ENCODE measurements at places on chromosomes 12 and 14.
A peak's percentile ranks its signal among the peaks of the same experiment; 100 is the strongest.

DNA sequence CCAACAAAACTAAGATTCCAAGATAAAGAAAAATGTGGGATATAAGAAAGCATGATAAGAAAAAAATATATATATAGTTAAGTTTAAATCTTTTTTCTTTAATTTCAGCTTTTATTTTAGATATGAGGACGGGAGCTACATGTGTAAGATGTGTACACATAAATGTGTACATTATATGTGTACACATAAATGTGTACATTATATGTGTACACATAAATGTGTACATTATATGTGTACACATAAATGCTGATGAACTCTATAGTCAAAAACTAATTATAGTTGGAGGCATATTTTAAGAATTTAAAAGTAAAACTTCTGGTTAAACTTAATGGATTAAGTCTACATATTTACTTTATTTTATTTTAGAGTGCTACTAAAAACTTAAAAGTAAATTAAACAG lies 123.6 kb downstream of the BTG1 start:
- no peak for DNase-seq

GRCh38 chr12:94098466-94098865 lies 49.9 kb upstream of the PLXNC1 start:
- no peak for DNase-seq

DNA sequence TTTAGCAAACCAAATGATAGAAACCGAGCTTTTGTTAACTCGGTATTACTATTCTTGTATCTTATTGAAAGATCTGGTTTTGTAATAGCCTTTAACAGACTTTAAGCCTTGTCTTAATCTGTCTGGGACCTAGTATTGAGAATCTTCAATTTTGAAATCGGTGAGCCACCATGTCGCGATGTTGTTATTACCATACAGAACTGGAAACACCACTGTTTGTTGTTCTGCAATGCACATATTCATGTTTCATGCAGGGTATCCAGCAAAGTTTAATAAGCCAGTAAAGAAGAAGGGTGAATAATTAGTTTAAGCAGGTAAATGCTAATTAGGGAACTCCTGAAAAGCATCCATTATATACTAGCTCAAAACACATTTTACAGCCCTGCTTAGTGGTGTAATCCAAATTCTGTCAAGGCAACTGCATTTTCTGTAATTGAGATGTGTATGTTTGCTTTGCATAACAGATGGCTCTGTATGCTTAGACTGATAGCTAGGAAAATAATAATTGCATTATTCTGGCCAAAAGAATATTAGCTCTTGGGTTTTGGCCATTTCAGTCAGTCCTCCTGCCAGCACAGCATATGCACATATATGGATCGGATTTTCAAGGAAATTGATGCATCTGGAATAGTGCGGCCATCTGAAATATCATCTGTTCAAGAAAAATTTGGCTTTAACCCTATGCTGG lies 389.2 kb downstream of the EGLN3 start:
- DNase-seq, result no peak

- no peak for DNase-seq
Measured at GRCh38 chr12:94150240-94151121, 2.1 kb downstream of the PLXNC1 start.

GRCh38 chr12:130124605-130125244 lies 37.5 kb upstream of the FZD10 start:
- no peak for DNase-seq

GRCh38 chr12:41802803-41803202 lies 341.9 kb downstream of the GXYLT1 start:
- no peak for DNase-seq

GRCh38 chr12:115394496-115395220 lies 710.7 kb upstream of the TBX3 start:
- DNase-seq, result no peak

GRCh38 chr12:118734266-118734665 lies 247.1 kb upstream of the SRRM4 start:
- no peak for DNase-seq

- no peak for DNase-seq
Measured at GRCh38 chr12:62468935-62469334, 2.3 kb downstream of the MON2 start.

GRCh38 chr14:95527387-95528002 lies 7.4 kb upstream of the GLRX5 start:
- peak; percentile 66 for DNase-seq

DNA sequence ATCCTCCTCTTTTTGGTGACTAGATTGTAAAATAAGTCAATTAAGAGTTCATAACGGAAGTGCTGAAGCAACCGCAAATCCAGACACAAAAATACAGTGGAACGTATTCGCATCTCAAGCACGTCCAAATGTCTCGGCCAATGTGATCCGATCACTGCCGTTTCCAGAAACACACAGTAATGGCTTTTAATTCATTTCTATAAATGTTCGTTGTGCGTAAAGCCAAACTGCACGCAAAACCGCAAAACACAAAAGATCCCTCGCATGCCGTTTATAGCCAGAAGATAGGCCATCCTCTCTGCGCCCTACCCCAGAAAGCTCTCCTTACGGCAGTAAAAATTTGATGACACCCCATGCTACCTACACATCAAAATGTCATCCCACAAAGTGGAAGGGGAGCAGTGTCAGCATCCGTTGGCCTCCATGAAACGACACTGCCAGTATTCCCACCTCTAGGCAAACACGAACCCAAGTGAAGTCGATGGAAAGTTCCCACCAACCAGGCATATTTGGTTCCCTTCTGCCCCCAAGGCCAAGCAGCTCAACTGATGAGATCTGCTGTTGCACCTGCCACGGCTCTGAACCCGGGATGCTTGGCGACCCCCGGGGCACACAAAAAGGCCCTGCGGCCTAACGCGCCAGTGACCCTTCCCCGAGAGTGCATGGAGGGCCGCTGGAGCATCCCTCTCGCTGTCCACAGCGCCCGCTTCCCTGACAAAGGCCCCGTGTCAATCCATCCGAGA lies 1.4 kb downstream of the HECTD4 start:
- no peak for DNase-seq

GRCh38 chr12:123731596-123731995 lies 19.4 kb downstream of the ATP6V0A2 start:
- DNase-seq, result no peak

DNA sequence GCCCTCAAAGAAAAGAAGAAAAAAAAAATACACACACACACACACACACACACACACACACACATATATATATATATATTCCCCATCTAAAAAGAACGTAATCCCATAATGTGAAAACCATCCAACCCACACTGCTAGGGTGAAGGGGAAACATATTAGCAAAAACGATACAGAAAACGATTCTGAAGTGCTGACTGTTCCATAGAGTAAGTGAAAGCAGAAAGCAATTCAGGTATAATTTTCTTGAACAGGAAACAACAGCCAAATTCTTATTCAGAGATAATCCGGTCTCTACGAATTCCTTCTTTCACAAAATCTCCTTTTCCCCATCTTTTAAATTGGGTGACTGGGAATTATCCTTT lies 393.5 kb downstream of the NOVA1 start:
- no peak for DNase-seq

DNA sequence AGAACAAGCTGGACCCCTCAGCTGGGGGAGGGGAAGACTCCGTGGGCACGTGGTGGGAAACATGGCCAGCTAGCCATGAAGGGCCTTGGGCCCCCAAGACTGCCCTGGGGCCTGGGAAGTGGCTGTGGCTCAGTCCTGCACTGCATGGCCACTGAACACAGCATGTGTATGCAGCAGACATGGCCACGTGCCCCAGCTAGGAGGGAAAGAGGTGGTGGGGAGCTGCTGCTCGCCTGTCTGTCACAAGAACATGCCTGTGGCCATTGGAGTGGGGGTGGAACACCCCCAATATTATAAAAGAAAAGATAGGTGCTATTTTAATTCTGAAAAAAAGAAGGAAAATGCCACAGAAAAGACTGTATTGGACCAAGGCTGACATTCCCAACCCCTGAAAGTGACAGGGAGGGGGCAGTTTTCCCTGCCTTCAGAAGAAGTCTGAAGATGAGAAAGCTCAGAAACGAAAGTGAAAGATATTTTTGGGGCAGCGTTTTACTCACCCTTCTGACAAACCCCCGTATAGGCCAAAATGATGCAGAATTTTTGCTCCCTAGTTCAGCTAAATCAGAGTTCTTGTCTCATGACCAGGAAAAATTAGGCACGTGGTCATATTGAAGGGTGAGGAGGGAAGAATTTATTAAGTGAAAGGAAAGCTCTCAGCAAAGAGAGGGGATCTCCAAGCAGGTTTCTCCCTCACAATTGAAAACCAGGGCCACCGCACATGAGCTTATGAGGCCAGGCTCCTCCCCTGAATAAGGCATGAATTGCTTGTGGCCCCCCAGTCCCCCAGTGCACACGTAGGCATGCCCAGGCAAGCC lies 35.2 kb upstream of the PCNX1 start:
- no peak for DNase-seq

- no peak for DNase-seq
Measured at GRCh38 chr12:91965781-91966180, 179.9 kb downstream of the BTG1 start.

GRCh38 chr14:91649930-91650329 lies 82.0 kb downstream of the CATSPERB start:
- DNase-seq, result no peak

GRCh38 chr12:132204793-132205270 lies 60.6 kb downstream of the NOC4L start:
- no peak for DNase-seq

DNA sequence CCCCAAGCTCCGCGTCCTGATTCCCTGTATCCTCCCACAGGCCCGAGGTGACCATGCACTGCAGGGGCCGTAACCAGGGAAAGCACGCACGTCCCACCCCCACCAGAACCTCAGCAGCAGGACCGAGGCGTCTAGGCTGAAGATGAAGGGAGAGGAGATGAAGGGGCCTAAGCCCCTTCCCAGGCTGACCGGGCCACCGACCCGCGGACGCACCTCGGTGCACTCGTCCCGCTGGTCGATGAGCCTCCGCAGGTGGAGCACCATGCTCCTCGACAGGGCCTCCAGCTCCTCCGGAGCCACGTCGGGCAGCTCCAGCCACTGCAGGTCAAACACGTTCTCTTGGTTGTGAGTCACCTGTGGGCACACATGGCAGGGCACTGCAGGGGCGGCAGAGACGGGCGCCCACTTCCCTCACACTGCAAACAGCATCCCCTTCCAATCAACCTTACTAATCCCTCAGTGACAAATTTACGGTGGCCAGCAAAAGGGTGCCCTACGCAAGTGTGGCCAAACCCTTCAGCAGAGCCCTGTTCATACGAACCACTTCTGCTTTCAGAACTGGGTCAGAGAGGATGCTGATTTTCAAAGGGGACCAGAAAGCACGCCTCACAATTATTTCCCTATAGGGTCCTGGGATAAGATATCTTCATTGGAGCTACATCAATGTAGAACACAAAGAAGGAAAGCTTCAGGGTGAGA lies 77.8 kb downstream of the CCDC88C start:
- no peak for DNase-seq

DNA sequence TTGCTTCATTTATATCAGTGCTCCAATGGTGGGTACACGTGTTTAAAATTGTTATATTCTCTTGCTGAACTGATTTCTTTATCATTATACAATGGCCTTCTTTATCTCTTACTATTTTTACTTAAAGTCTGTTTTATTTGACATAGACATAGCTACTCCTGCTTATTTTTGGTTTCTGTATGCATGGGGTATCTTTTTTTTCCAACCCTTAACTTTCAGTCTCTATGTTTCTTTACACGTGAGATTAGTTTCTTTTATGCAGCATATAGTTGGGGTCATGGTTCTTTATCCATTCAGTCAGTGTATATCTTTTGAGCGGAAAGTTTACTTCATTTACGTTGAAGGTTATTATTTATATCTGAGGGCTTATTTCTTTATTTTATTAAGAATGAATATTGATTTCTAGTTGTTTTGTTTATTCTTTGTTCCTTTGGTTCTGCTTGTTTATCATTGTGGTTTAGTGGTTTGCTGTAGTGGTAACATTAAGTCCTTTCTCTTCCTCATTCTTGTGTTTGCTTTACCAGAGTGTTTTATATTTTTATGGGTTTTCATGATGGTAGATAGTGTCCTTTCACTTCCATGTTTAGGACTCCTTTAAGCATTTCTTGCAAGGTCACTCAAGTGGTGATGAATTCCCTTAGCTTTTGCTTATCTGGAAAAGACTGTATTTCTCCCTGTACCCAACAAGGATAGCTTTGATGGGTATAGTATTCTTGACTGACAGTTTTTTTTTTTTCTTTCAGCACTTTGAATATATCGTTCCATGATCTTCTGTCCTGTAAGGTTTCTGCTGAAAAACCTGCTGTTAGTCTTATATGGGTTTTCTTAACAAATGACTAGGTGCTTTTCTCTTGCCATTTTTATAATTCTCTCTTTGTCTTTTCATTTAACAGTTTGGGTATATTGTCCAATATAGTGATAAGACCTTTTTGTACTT lies 38.3 kb upstream of the FAR2 start:
- no peak for DNase-seq

GRCh38 chr14:105532735-105533141 lies 6.4 kb downstream of the TMEM121 start:
- no peak for DNase-seq

GRCh38 chr12:1289371-1290155 lies 298.5 kb downstream of the ERC1 start:
- DNase-seq, result no peak

GRCh38 chr14:68020999-68021663 lies 201.6 kb downstream of the RAD51B start:
- no peak for DNase-seq

DNA sequence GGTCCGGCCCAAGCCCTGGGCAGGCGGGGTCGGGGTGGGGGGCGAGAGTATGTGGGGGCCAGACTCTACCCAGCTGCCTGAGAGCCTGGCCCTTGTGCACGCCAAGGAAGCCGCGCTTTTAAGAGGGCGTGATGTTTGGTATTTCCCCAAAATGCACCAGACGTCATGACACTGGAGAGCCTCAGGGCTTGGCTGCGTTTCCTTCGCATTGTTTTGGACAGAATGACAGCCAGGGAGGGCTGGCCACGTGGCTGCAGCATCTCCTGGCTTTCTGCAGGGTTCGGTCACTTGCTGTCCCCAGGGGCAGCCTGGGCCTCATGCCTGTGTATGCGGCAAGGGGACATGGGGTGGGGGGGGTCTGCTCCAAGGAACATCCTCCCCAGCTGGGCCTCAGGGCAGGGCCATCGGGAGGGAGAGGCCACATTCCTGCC lies 16.1 kb upstream of the NUDT14 start:
- DNase-seq, result no peak

GRCh38 chr14:75041613-75042012 lies 9.7 kb downstream of the MLH3 start:
- DNase-seq, result no peak

DNA sequence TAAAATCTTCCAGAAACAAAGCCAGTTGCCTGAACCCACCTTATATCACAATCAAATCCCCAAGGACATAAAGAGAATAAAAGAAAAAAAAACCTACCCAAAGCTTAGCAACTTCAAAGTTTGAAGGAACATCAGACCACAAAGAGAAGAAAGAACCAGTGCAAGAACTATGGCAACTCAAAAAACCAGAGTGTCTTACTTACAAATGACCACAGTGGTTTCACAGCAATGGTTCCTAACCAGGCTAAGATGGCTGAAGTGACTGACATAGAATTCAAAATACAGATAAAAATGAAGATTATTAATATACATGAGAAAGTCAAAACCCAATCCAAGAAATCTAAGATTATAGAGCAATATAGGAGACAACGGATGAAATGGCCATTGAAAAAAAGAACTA lies 56.7 kb downstream of the APOBEC1 start:
- no peak for DNase-seq
